Iris pigment epithelial cell (primary cell): ENCODE measurements at places on chromosomes 5 and 9.
A peak's percentile ranks its signal among the peaks of the same experiment; 100 is the strongest.

- DNase-seq = no peak
These were observed 72.9 kb downstream of the PSMB7 start for GRCh38 chr9:124342402-124342775.

- no peak for DNase-seq
These were observed 64.0 kb upstream of the RANBP6 start for GRCh38 chr9:6079386-6079785.

- peak; percentile 1 for DNase-seq
These were observed 252.7 kb upstream of the GRIA1 start for GRCh38 chr5:153237671-153238332.

GRCh38 chr9:89623925-89624420 lies 19.2 kb downstream of the GADD45G start:
- no peak for DNase-seq

GRCh38 chr5:26622947-26623346 lies 415.4 kb downstream of the CDH9 start:
- no peak for DNase-seq

- DNase-seq = no peak
These were observed 129.5 kb downstream of the TRIO start for GRCh38 chr5:14272548-14273205.

- DNase-seq = peak; percentile 47
These were observed at the start of gene HACD4 for GRCh38 chr9:21031091-21031807. HACD4 (minus strand) TSS chr9:21031640; CDS start chr9:21031590, 50 bp downstream.

GRCh38 chr5:74641735-74642542 lies 1.4 kb upstream of the ENC1 start:
- peak; percentile 90 for DNase-seq

- DNase-seq = no peak
These were observed 177.9 kb downstream of the CETN3 start for GRCh38 chr5:90231688-90232087.

GRCh38 chr5:170219615-170220014 lies 13.2 kb upstream of the C5orf58 start:
- DNase-seq = peak; percentile 54

DNA sequence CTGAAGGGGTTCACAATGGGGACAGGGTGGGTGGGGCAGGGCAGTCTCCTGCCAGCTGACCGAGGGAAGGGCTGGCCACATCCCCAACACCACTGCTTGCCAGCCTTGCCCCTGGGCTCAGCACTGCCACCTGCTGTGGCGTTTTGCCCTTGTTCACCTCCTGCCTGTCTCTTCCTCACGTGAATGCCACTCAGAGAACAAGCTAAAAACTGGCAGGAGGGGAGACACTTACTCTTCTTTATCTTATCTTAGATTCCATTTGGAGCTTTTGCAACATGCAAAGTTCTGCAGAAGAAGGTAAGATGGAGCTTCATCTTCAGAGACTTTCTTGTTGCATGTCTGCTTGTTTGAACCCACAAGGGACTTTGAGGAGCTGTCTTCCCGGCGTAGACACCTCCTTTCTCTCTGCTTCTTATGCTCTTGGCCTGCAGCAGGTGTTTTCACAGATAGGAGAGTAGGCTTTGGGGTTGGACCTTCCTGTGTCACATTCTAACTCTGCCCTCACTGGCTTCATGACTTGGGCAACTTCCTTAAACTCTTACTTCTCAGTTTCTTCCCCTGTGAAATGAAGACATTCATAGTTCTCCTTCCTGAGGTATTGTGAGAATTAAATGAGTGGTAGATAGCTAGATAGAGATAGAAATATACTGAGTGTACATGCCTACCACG lies 4.1 kb downstream of the LRSAM1 start:
- DNase-seq = no peak

- DNase-seq = no peak
These were observed 34.1 kb downstream of the CFAP77 start for GRCh38 chr9:132443951-132444607.
